ENCODE measurements at places on chromosomes 11 and 22. TPM values are rescaled to one million over a fixed set of nuclear protein-coding genes. Genes with fewer than 3 reads are reported as not detected.

Gene IGSF22
- 4.5 TPM for total RNA-seq

Gene NRIP3
- total RNA-seq, result 3.4 TPM

Gene SAA4
- not detected for total RNA-seq

Gene SERPIND1
- total RNA-seq, result not detected

Gene KCNK4
- total RNA-seq, result not detected

Gene NAT10
- total RNA-seq, result 55.7 TPM

Gene ZP1
- total RNA-seq, result not detected

Gene IFITM2
- total RNA-seq, result 530 TPM

DNA sequence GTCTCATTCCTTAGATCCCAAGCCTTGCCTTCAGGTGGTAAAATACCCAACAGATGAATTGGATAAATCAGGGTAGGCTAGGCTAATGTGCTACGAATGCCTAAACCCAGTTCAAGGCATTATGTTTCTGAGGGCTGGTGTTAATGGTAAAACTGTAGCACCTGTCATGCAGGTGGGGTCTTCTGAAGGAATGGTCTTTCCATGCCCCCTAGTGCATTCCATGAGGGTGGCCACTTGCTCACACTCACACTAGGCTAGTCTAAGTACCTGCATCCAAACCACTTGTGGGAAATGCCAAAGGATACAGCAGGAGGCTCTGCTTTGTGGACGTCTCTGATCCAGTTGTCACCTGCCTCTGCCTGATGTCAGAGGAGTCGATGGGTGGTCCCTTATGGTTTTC is 24.2 kb upstream of the UCP3 start:
- peak; percentile 28 for DNase-seq

DNA sequence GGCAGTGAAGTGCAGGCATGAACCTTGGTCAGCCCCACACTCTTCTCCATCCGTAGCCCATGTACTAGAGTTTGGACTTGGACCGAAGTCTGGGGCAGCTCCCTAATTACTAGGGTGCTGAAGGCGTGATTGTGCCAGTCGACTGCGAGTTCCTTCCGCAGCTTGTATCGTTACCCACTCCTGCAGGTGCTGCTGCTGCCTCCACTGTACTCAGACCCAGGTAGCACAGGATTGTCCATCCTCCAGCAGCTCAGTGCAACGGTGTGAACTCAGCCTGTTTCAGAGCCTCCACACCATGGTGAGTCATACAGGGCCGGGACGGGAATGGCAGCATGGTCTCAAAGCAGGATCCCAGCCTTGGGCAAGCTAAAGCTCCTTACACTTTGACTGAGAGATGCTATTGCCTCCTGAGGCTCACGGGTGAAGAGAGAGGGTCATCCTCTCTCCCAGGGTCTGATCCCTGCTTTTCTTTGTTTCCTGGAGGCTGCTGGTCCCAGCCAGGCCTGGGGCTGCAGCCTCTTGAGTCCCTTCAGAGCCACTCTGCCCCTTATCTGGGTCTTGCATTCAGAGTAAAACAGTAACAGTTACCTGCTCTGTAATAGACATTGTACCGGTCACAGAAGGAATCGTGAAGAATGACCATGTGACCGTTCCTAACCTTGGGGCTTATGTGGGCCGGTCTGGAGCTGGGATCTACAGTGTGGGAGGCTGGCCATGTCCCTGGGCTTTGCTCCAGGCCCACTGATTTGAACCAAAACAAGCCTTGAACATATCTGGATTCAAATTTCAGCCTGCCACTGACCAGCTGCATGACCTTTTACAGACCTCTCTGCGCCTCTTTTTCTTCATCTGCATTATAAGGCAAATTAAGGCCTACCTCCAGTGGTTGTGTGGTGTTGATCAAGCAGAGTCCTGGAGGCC is 1.7 kb downstream of the TKFC start:
- no peak for DNase-seq

GRCh38 chr22:45163099-45163450 is 650 bp upstream of the NUP50 start:
- no peak for DNase-seq

DNA sequence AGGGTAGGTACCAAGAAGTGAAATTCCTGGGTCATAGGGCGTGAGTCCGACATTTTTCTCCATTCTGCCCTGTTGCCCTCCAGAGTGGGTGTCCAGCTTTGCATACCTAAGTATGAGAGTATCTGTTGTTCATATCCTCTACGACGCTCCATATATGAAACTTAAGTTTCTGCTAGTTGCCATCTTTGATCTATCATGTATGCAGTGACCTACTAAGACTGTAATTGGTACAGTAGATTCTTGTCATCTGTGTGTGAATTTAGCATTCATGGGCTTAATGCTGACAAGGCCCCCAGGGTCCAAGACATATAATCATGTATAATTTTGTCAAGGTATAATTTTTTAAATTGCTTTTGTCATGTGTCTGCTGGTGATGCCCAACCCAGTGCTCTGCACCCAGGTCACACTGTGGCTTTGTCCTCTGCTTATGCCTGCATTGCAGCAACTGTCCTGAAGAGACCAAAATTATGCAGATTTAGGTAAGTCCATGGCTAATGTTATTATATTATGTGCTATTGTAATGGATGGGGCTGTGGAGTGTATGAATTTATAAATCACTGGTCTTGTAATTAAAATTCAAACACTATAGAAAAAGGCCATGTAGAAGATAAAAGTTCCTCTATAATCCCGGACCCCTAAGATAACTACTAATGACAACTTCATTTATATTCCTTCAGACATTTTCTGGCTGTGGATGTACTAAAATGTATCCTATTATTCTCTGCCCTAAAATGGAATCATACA is 12.2 kb downstream of the NEAT1 start:
- no peak for DNase-seq

GRCh38 chr22:45329530-45329936 is 19.8 kb downstream of the FAM118A start:
- no peak for DNase-seq
